Inflammatory macrophage treated with lipopolysaccharide for 1 hour (primary cell): ENCODE measurements at places on chromosomes 16 and 17.

GRCh38 chr17:55518510-55518909 lies 7.3 kb upstream of the SMIM36 start:
- DNase-seq: no peak

- DNase-seq: no peak
These were observed 155.7 kb downstream of the SOCS1 start for GRCh38 chr16:11100239-11100750.

- DNase-seq: no peak
These were observed 13.2 kb upstream of the VPS35L start for GRCh38 chr16:19542138-19542821.

DNA sequence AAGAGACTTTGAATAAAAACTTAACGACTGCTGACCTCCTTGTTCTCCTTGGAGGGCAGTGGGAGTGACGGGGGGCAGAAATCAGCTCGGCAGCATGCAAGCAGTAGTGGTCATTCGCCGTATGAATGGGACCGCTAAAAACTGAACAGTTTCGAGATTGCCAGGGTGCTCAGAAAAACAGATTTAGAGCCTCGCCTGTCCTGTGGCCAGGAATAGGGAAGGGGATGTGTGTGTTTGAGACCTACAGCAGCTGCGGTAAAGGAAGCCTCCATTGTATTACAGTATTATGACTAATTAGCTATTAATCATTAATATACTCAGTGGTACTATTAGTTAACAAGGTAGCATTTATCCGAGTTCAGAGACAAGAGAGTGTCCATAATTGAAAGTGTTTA lies 670 bp upstream of the ZNF652 start:
- DNase-seq: no peak

DNA sequence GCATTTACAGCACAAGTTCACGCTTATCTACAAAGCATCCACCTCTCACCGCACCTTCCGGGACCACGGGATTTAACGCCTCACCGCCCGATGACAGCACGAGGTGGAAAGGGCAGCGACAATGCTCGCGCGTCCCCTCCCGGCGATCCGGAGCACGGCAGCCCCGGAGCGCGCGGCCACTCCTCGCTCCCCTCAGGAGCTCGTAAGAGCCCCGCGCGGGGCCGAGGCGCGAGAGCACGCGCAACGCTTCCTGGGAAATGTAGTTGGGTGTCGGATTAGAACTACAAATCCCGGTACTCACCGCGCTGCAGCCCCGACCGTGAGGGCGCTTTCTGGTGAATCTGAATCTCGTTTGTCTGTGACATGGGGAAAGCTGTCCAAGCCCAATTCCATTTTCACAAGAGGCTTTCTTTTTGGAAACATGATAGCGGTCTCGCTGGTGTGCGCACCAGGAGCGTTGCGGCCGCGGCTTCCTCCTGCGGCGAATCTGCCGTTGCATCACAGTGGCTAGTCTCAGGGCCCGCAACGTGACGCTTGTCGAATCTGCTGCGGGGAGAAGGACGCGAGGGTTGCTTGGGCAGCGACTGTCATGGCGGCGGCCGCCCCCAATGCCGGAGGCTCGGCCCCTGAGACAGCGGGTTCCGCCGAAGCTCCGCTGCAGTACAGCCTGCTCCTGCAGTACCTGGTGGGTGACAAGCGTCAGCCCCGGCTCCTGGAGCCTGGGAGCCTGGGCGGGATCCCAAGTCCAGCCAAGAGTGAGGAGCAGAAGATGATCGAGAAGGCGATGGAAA lies at the start of gene TIMM22:
Gene TIMM22, plus strand, starts transcription at position 576 of the 791 bp plus-strand sequence. Its CDS starts 14 bp downstream, at position 590.
- DNase-seq: peak; percentile 93

- no peak for DNase-seq
These were observed 985 bp upstream of the TMEM107 start for GRCh38 chr17:8176998-8177731.

GRCh38 chr17:3678095-3678820 lies 9.6 kb downstream of the EMC6 start:
- DNase-seq: no peak

- DNase-seq: no peak
These were observed 9.9 kb downstream of the CYGB start for GRCh38 chr17:76527430-76528111.

GRCh38 chr16:87828071-87828906 lies 41.0 kb downstream of the SLC7A5 start:
- no peak for DNase-seq
